ENCODE measurements at places on chromosomes 4 and X.
A peak's percentile ranks its signal among the peaks of the same experiment; 100 is the strongest.

- DNase-seq: no peak
Observed at GRCh38 chrX:291411-291901, 10.3 kb downstream of the PLCXD1 start.

DNA sequence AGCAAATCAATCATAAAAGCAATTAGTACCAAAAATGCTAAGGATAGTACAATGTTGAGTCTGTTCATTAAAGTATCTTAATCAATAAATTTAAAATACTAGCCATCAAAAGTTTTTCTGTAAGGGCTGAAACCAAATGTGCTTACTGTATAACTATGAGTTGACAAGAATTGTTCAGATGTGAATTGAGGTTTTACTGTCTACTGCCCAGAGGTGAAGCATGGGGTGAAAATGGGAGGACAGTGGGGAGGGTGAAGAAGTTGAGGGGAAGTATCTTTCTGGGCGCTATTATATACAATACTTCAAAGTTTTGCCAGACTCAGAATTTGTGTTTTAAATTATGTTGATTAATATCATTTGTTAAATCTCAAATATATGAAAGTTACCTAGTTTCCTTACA lies 4.1 kb upstream of the PPBP start:
- no peak for DNase-seq

DNA sequence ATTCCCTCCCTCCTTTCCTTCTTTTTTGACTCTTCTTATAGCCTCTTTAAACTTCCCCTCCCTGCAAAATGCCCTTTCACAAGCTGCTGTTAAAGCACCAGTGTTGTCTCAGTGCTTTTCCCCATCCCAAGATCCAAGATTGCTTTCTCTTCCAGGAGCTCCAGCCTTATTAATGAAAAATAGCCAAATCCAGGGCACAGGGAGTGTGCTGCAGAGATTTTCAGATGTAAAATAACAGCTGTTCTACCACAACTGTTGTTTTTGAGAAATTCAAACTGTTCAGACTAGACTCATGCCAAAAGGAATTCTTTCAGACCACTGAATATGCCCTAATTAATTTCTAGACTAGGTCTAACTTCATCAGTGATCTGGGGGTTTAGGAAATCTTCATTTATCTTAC lies 47.0 kb upstream of the GPC3 start:
- no peak for DNase-seq

DNA sequence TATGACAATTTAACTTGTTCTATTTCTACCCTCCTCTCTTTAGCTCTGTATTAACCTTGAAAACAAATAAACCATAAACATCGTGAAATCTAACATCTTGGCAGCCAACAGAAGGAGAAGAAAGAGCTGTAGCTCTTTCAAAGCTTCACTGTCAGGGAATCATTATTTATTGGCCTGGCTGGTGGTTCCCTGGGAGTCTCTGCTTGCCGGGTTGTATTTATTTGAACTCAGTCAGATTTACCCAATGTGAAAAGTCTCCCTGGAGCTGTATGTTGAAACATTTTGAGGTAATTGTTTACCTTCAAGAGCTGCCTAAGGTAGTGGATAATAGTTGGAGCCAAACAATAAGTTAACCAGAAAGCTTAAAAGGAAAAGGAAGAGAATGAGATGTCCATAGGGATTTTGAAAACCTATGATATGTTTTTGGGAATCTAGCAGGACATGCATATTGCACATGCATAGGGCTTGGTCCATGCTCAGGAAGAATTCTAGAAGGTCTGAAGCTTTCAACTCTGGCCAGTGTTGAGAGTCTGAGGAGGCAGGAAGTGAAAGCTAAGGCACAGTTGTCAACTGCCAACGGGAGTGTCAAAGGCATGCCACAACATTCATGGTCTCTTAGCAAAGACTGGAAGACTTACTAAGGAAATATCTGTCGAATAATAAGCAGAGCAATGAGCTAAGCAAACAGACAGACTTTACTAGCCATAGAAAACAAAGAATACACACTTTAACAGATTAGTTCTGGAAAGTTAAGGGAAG lies 621.6 kb downstream of the PCDH7 start:
- no peak for DNase-seq

DNA sequence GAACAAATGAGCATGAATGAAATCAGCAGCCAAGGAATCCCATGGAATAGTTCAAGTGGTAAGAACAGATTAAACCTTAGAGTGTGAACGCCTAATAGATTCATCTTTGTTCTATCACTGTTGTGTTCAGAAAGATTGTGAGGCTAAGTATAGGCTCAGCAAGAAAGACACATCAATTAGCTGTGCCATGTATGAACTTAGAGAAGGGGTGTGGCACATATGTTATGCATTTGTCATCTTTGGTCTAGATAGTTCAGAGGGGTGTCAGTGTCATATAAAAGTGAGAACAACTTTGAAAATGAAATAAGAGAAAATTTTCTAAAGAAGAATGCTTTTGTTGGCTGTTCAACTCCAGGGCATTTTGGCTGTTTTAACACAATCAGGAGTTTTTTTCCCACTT lies 9.4 kb downstream of the DAPP1 start:
- DNase-seq: no peak

- peak; percentile 45 for DNase-seq
Observed at GRCh38 chr4:152485726-152486276, 50.1 kb downstream of the FBXW7 start.

GRCh38 chr4:85268961-85269360 lies 206.0 kb upstream of the ARHGAP24 start:
- no peak for DNase-seq

GRCh38 chrX:3134316-3134945 lies 93.2 kb downstream of the ARSF start:
- DNase-seq: no peak

DNA sequence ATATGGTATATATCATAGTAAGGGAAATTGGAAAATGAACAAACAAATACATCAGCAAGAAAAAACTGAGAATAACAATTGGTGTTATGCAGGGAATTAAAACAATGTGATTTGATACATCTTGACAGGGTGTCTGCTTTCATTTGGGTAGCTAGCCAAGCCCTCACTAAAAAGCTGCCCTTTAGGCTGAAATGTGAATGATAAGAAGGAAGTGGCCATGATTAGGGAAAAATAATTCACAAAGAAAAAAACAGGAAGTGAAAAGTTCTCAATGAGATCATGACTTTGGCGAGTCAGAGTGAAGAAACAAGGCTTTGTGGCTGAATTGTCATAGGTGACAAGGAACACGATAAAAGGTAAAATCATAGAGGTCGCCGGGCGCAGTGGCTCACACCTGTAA lies 675.8 kb upstream of the SLIT2 start:
- DNase-seq: no peak

GRCh38 chrX:15059474-15059873 lies 186.3 kb downstream of the MOSPD2 start:
- DNase-seq: no peak

DNA sequence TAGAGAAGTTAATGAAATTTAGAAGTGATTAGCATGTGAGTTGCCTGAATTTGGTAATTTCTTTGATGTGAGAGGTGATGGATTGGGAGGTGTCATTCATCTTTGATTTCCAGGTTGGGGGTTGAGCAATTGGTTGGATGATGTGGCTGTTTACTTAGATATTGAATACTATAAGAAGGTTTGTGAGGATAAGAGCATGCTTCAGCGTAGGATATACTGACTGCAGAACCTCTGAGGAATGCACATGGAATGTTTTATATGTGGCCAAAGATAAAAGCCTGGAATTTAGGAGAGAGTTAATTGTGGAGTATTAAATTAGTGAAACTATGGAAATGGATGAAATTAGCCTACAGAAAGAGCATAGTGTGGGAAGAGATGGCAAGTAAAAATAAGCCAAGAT lies 165.4 kb upstream of the MAD2L1 start:
- DNase-seq: no peak

- no peak for DNase-seq
Observed at GRCh38 chrX:115571712-115572111, 10.7 kb downstream of the PLS3 start.

DNA sequence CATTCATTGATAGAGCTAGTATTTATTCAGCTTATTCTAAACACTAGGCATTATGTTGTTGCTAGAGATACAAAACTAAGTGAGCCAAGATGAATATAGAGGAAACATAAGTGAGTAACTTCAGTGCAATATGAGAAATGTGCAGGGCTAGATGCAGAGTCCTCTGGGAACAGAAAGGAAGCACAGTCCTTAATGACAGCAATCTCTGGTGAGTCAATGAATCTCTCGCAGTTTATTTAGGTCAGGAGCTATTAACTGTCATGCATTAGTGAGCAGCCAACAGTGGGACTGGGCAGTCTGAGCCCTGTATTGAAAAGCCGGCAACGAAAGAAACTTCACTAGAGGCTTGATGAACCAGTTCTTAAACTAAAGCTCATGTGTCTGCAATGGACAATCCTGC lies 598.1 kb upstream of the MAGEB2 start:
- DNase-seq: no peak

DNA sequence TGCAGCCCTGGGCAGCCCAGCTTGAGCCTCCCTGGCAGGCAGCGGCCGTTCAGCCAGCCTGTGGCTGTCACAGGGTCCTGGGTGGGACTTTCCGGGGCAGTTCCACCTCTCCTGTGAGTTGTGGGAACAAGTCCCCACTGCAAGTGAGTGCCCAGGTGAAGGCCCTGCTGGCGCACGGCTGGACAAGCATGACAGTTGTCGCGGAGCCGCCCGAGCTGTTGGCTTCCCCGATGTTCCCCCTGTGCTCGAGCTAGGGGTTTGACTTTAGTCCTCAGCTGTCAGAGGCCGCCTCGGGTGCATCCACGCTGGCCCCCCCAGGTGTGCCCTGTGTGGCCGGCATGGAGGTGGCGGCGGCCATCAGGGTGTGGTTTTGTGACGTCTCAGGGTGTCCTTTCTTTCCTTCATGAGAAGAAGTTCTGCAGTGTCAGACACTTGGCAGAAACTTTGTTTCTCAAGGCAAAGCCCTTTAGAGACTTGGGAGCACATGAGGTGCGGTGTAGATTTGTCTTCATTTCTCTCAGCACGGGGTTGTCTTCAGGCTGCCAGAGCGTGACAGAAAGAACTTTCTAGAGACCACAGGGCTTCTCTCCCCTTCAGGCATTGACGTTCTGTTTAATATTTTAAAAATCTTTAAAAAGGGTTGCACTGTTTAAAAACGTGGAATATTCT lies 69.4 kb upstream of the HGFAC start:
- DNase-seq: no peak

DNA sequence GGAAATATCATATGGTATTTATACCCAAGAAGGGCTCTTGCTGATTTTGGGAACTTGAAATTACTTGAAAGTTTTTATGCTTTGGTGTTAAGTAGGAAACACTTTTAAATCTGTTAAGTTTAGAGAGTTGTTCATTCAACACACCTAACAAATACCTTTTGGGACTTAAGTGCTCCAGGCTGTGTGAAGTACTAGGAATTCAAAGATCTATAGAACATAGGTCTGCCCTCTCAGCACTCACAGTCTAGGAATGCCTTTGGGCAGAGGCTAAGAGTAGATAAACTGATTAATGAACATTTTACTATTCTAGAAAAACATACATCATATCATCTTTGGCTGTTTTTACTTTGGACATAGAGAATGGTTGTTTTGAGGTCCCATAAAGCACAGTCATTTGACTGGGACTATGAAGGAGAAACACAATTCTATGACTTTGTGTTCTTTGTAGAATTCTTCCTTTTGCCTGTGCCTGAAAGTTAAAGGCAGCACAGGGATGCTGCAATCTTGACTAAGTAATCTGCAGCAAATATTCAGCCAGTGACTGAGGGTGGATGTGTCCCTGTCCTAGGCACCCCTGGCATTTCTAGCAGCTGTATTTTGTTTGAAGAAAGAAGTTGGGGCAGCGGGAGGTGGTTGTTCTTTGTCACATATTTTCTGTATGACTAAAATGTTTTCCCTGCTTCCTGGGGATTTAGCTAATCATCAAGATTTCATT lies 8.3 kb downstream of the BMP3 start:
- no peak for DNase-seq

DNA sequence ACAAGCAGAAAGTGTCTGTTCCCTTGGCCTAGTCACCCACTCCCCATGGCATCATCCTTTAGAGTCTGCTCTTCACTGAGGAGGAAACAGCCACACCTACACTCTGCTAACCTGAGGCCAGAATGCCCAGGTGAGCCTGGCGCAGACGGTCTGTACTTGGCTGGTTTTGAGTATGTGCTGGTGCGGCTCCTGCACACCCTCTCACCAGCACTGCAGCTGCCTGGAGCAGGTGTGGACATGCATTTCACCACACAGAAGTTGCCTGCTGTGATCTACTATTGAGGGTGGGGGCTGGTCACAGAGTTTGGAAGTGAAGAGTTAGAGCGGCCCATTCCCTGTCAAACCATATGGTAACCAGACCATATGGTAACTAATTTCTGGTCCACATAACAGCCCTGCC lies 39.5 kb downstream of the KANTR start:
- DNase-seq: no peak

GRCh38 chr4:34193451-34194154 lies 2050.7 kb downstream of the ARAP2 start:
- no peak for DNase-seq

- peak; percentile 54 for DNase-seq
Observed at GRCh38 chr4:138090150-138090917, 151.8 kb downstream of the SLC7A11 start.

DNA sequence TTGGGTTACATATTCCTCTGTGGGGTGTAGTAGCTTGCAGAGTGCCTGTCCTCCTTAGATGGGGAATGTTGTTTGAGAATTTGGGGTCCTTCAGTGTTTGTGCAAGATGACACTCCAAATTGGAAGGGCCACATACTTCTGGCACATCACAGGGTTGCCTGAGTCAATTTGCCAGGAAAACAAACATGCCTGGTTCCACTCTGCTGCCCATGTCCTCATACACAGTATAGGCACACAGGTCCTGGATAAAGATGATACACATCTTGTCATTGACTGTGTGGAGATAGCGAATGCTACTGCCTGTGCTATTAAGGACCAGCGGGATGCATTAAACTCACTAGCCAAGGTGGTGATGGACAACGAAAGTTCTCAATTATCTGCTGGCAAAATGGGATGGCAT lies 11.2 kb upstream of the LAP3 start:
- no peak for DNase-seq

- DNase-seq: no peak
Observed at GRCh38 chr4:120855307-120856001, 67.1 kb downstream of the PRDM5 start.

DNA sequence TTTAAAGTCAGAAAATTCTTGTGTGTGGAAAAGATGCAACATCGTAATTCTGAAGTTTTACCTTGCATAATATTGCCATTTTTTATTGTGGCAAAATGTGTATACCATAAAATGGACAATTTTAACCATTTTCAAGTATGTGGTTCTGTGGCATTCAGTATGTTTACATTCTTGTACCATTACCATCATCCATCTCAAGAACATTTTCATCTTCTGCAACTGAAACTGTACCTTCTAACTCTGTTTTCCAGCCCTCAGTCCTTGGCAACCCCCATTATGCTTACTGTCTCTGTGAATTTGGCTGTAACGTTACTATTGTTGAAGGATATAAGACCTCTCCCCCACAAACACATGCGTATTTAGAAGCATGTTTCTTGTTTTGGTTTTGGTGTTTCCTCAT lies 123.2 kb downstream of the BMPR1B start:
- DNase-seq: no peak
